ENCODE measurements at places on chromosomes 4 and X. TPM values are rescaled to one million over a fixed set of nuclear protein-coding genes. Genes with fewer than 3 reads are reported as not detected.

DNA sequence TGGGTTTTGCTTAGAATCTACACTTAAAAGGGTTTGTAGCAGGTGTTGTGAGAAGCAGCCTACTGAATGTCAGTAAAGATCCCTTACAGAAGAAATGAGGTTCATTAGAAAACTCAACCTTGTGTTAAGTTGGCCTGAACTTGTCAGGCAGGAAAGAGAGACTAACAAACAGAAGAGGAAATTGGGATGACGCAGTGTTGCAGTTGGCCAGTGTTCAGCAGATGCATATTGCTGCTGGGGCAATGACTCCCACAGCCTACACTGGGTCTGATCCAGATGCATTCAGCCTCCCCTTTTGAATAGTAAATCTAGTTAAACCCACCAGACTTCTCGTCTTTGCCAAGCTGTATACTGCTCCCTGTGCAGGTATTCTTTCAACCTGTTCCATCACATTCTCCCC is 409.4 kb downstream of the UBE2NL start:
- no peak for DNase-seq

- no peak for DNase-seq
These were observed 457.5 kb upstream of the GNPDA2 start for GRCh38 chr4:45183905-45184304.

- no peak for DNase-seq
These were observed 99.0 kb upstream of the SPANXC start for GRCh38 chrX:141341341-141341740.

DNA sequence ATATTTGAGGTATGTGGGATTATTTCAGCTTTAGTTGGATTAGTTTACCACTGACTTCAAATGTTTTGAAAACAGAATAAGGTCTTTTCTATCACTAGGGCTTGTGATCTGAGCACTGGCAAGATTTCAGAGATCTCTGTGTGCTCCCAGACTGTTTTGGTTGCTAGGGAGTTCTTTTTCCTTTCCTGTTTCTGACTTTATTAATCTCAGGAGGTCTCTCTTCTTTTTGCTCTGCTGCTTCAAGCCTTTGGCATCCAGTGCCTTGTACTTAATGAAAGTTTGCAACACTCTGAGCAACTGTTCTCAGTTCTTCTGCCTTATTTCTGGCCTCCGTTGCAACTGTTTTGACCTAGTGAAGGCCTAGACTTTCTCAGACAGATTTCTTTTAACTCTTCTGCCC is 32.1 kb upstream of the PAQR3 start:
- DNase-seq = no peak

GRCh38 chr4:185836241-185837084 is 24.5 kb upstream of the SORBS2 start:
- DNase-seq = no peak

DNA sequence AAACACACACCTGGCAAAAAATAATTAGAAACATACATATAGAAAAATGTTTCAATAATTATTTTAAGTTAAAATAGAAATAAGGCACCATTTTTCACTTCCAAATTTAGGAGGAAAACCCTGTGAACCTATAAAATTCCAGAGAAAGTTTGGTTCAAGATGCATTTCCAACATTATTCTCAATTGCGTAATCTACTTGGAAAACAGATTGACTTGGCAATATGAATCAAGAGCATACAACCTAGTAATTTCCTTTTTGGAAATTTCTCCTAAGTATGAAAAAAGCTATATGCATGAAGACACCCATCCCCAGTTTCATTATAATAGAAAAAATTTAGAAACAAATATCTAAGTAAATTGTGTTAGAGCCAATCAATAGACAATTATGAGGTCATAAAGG is 242.9 kb downstream of the IQCM start:
- no peak for DNase-seq

DNA sequence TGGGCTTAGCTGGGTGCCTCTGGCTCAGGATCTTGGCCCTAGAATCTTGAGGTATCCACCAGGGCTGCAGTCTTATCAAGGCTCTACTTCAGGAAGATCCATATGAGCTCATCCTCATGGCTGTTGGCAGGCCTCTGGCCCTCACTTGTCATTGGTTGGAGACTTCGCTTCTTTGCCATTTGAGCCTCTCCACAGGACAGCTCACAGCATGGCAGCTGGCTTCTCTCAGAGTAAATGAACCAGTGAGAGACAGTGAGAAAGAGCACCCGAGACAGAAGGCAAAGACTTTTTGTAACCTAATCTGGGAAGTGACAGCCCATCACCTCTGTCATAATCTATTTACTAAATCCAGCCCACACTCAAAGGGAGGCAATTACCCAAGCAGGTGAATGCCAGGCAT is 236.8 kb downstream of the GPAT3 start:
- no peak for DNase-seq

DNA sequence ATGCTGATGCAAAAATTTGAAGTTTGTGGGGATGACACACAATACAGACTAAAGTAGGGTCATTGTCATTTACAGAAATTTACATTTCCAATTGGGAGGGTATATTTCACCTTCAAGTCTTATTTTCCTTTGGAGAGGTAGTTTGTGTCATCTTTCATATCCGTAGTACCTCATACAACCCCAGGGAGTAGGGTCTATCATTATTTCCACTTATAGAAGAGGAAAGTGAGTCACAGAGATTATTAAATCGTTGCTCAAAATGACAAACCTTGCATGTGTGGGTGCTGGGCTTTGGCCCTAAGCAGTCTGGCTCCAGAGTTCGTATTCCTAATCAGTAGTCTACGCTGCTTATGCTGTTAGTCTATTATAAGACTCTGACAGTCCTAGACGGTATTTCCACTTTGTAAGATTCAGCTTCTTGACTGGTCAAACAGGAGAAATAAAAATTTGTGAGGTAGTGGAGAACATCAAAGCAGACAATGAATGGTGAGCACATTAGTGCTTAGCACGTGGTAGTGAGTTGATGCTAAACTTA is 516.5 kb downstream of the PCDH7 start:
- no peak for DNase-seq

DNA sequence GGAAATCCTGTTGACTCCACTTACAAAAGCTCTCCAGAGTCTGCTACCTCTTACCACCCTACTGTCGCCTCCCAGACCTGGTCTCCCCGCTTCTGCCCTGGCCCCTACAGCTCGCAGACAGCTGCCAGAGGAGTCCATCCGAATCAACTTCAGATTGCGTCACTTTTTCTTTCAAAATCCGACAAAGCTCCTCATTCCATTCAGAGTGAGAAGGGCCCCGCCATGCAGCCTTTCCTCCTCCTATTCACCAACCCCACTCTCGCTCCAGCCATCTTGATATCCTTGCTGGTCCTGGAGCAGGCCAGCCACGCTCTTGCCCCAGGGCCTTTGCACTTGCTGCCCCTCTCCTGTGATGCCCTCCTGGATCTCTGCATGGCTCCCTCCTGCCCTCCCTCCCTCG is 5.2 kb upstream of the OPN1LW start:
- no peak for DNase-seq

GRCh38 chr4:76594173-76594572 is 159.1 kb downstream of the SHROOM3 start:
- no peak for DNase-seq

DNA sequence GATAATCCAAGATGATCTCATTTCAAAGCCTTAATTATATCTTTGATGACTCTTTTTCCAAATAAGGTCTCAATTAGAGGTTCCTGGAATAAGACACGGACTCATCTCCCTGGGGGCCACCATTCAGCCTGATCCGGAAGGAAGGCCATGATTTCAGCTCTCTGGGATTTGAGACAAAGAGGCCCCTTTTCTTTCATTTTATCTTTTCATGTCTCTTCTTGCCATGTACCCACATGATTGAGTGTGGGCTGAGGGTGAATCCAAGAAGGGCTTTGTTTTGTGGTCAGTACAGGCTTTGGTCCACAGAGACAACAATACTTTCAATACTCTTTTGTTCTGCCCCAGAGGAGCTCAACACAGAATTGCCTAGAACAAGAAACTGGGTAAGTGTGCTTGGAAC is 261.2 kb downstream of the TRIML1 start:
- DNase-seq = no peak

- no peak for DNase-seq
These were observed 16.1 kb upstream of the RS1 start for GRCh38 chrX:18687856-18688495.

- no peak for DNase-seq
These were observed 130.8 kb downstream of the COL4A6 start for GRCh38 chrX:108307132-108308085.

DNA sequence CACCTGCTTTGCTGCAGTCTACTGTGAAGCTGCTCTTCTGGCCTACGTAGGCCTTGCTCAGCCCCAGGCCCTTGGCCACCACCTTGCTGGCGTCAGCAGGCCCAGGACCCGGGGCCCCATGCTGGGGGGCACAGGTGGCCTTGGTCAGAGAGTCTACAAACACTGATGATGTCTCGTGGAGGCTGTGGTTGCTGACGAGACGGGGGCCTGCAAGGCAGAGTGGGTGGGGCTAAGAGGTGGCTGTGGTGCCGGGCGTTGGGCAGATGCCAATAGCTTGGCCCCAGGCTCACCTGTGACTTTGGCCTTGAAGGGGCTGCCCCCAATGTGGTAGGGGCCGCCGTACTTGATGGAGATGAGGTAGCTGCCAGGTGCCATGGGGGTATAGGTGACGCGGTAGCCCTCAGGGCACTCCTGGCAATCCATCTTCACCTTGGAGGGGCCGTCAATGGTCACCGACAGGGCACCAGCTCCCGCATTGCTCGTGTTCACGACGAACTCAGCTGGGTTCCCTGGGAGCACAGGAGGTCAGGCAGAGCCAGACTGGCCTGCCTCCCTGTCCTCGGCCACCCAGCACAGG is 25.0 kb downstream of the FLNA start:
- DNase-seq = no peak

GRCh38 chr4:170226288-170226687 is 136.5 kb upstream of the AADAT start:
- peak; percentile 63 for DNase-seq

GRCh38 chrX:57104406-57104805 is 16.9 kb downstream of the SPIN2B start:
- no peak for DNase-seq

DNA sequence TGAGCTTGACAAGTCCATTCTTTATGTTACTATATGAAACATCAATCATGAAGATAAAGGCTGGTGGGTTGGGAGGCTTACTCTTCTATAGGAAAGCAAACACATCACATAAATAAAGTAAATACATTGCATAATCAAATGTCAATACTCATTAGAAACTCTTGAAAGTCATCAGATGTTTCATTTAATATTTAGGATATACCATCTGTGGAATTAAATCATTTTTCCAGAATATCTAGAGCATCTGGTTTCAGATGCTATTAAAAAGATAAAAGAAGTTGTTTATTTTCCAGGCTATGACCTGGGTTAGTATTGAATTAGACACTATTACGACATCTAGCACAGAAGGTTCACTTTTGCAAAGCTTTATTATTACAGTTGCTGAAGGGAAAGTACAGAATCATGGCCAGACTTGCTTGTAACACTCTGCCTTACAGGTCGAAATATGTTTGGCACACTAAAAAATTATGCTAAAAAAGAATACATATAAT is 72.6 kb downstream of the METTL14 start:
- DNase-seq = no peak

GRCh38 chr4:87093443-87094123 is 126.8 kb downstream of the KLHL8 start:
- peak; percentile 25 for DNase-seq

- peak; percentile 73 for DNase-seq
These were observed 1.0 kb upstream of the PDGFRA start for GRCh38 chr4:54228056-54228527.

GRCh38 chr4:99945718-99946355 is 581 bp downstream of the DNAJB14 start:
- DNase-seq = no peak

Gene SYN1
- not detected for total RNA-seq

Gene P2RY4
- total RNA-seq = not detected

Gene SLC9B1
- total RNA-seq = not detected

Gene BMX
- total RNA-seq = not detected

Gene CENPVL1
- not detected for total RNA-seq

Gene FAM53A
- total RNA-seq = 5.3 TPM

Gene SMIM43
- total RNA-seq = not detected

Gene CXCR3
- total RNA-seq = not detected

Gene MAP3K15
- 4.7 TPM for total RNA-seq

Gene ZNF141
- 18.1 TPM for total RNA-seq

Gene CACNA1F
- total RNA-seq = not detected

Gene TENM3
- 5.9 TPM for total RNA-seq

Measured in Calu3 (cell line).